ENCODE measurements at places on chromosomes 12 and 14. TPM values are rescaled to one million over a fixed set of nuclear protein-coding genes. Genes with fewer than 3 reads are reported as not detected.
A peak's percentile ranks its signal among the peaks of the same experiment; 100 is the strongest.

DNA sequence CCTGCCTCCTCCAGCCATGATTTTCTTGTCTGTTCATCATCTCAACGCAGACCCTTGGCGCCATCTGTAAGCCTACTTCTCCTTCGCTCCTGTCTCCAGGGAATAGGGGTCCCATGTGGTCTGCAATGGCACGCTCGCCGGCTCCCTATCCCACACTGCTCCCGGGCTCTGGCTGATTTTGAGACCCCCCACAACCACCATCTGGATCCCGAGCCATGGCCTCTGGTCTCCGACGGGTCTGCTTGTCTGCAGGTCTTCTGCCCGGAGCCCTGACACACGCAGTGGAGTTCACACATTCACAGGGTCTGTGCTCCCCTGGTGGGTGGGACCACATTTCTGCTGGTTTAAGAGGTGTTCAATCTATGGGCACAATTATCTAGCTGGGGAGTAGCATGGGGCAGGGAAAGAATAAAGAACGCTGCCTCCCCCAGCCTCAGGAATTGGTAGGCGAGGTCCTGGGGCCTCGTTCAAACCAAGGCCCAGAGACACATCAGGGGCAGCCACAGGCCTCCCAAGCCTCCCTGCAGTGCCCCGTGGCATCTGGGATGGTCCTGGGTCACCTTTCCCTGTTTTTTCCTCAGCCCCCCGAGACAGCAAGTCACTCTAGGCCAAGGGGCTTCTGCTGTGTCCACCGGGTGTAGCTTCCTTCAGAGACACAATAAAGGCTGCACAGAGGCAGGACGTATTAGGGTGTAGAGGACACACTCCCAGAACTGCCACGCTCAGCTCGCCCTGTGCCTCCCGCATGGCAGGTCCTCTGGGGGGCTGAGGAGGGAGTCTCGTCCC lies 21.5 kb downstream of the FZD10 start:
- DNase-seq, result no peak

DNA sequence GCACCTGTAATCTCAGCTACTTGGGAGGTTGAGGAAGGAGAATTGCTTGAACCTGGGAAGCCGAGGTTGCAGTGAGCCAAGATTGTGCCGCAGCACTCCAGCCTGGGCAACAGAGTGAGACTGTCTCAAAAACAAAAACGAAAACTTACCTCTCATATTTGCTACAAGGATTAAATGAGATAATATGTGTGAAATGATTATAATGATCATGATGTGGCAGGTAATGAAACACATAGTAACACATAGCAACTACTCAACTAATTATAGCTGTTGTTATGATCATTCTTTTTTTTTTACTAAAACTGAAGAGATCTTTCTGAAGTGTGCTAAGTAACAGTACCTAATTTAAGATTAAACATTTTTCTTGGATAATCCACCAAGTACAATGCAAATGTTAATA lies 30.1 kb downstream of the RPGRIP1 start:
- DNase-seq, result no peak

- no peak for DNase-seq
Observed at GRCh38 chr12:125185311-125185739, 120.1 kb downstream of the AACS start.

GRCh38 chr12:68445824-68446223 lies 113.7 kb upstream of the MDM1 start:
- no peak for DNase-seq

- DNase-seq, result no peak
Observed at GRCh38 chr14:80944861-80945617, 3.5 kb upstream of the CEP128 start.

DNA sequence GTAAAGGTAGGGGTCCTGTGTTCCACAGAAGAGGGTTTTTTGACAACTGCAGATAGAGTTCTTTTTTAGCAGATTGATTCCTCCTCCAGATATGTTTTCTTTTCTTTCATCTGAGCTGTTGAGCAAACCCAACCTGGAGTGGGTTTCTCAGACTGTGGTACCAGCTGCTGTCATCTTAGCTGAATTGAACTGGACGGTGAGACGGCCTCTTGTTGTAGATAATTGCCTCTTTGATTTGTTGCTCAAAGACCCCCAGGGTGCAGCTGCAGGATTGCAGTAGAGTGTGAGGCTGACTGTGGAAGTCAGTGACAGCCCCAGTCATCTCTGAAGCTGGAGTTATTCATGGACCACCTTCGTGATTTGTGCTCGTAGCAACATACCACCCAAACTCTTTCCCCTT lies 317.7 kb downstream of the AACS start:
- DNase-seq, result no peak

GRCh38 chr12:42235426-42235825 lies 2.6 kb downstream of the YAF2 start:
- DNase-seq, result no peak

DNA sequence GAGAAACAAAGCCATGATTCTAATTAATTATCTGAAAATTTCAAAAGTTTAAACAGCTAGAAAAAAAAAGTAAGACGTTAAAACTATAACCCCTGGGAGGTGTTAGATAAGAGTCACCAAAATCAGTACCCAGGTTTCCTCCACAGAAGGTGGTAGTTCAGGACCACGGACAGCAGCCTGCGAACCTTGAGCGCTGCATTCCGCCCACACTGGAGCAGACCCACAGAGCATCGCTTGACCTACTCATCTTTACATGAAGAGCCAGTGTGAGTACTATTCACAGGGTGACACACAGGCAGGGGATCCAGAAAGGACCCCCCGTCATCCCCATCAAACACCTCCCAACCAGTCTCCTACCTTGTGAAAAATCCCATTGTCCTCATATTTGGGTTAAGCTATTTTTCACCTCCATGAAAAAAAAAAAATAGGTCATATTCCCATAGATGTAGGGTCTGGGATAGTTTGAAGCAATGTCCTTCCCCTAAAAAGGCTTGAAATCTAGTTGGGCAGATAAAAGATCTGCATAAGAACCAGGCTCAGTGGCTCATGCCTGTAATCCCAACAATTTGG lies 8.8 kb upstream of the CHGA start:
- DNase-seq, result no peak

DNA sequence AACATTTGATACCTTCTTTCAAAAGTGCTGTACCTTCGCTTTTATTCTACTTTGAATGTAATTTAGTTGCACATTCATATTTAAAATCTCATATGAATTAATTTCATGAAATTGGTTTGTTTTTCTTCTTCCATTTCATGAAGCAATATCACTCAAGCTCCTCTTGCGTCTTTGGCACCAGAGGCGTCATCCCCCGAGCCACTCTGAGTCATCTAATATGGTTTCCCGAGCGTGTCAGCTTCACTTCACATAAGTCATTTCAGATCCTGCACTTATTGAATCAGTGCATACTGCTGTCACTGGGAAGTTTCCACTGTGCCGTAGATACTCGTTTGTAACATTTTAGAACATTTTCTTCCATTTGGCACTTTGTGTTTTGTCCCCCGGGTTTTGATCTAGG lies 105.6 kb downstream of the SLC25A47 start:
- DNase-seq, result no peak

DNA sequence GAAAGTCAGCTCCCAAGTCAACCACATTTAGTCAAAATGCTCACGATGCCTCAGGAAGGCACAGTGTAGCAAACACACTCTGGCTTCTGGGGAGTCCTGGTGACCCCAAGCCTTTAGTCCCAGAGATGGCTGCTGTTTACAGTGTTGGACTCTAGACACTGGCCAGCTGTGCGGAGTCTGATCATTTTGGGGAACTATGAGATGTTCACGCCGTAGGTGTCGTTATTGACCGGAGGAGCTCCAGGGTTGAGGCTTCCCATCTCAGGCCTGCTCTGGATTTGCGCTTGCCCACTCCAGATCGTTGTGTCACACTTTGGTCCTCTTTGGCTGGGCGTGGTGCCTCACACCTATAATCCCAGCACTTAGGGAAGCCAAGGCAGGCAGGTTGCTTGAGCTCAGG lies 27.7 kb downstream of the BRI3BP start:
- no peak for DNase-seq

- DNase-seq, result no peak
Observed at GRCh38 chr14:54627540-54628363, 60.8 kb downstream of the SAMD4A start.

- no peak for DNase-seq
Observed at GRCh38 chr12:81976661-81977060, 217.5 kb upstream of the PPFIA2 start.

GRCh38 chr14:37034410-37035285 lies 137.8 kb downstream of the SLC25A21 start:
- no peak for DNase-seq

- peak; percentile 23 for DNase-seq
Observed at GRCh38 chr12:21819678-21820077, 45.2 kb upstream of the KCNJ8 start.

- no peak for DNase-seq
Observed at GRCh38 chr12:2963154-2963759, 4.1 kb downstream of the TEAD4 start.

DNA sequence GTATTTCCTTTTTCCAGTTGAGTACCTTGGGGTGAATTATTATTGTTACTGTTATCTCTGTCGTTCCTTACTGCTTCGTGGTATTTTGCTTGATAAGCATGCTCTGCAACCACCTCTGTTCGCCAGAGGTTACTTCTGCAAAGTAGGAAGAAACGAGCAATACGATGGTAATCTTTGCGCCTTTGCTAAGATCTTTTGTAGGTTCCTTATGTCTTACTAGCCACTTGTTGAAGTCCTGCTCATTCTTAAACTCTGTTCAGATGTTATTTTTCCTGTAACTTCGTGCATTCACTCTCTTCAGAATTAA lies 729 bp upstream of the M6PR start:
- no peak for DNase-seq

DNA sequence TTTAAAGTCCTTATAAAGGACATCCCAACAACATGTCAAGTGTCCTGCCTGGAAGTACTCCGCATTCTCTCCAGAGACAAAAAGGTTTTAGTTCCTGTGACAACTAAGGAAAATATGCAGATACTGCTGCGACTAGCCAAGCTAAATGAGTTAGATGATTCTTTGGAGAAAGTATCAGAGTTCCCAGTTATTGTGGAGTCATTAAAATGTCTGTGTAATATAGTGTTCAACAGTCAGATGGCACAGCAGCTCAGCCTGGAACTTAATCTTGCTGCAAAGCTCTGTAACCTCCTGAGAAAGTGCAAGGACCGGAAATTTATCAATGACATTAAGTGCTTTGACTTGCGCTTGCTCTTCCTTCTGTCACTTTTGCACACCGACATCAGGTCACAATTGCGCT lies 40.2 kb downstream of the RIC8B start:
- no peak for DNase-seq

DNA sequence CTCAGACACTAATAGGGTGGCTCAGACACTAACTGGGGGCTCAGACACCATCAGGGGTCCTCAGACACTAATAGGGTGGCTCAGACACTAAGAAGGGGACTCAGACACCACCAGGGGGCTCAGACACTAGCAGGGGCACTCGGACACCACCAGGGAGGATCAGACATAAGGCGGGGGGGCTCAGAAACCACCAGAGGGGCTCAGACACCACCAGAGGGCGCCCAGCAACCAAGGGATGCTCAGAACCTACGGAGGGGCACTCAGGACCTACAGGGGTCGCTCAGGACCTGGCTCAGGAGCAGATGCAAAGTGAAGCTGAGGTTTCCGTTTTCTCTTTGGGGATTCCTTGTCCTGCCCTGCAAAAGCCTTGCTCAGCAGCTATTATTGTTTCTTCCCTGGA lies 448.5 kb downstream of the TMEM121 start:
- no peak for DNase-seq

DNA sequence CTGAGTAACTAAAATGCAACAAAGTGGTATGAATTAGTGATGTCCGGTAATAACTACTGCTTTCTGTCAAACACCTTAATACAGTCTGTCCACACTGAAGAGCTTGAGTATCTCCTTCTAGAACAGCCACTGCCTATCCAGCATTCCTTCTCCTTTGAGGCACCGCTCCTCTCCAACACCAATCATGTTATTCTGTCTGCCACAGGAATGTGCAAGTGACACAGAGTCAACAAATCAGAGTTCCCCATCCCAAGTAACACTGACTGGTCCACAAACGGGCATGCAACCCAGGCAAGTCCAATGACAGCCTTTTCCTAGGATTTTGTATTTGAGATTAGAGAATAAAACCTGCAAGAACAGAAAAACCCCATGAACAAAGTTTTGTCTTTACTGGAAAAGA lies 3.8 kb downstream of the GXYLT1 start:
- DNase-seq, result no peak

- DNase-seq, result no peak
Observed at GRCh38 chr14:104586832-104587620, 7.5 kb downstream of the C14orf180 start.

The PZP gene
- total RNA-seq, result not detected

The ASCL1 gene
- total RNA-seq, result not detected

The TMPRSS12 gene
- not detected for total RNA-seq

The TAS2R14 gene
- 0.92 TPM for total RNA-seq

The CSRP2 gene
- 38.5 TPM for total RNA-seq

The DCAF11 gene
- total RNA-seq, result 32.3 TPM

The HOXC12 gene
- total RNA-seq, result 4.4 TPM

Measured in foreskin keratinocyte (primary cell).